ENCODE measurements at places on chromosomes 1 and 21. TPM values are rescaled to one million over a fixed set of nuclear protein-coding genes. Genes with fewer than 3 reads are reported as not detected.

- H3K4me1 ChIP-seq: peaks cover 27% of the 10 kb centered on the region
- no peak for DNase-seq
- peaks cover 7% of the 10 kb centered on the region for H3K27me3 ChIP-seq
- no peaks in the 10 kb centered on the region for H3K36me3 ChIP-seq
- H3K27ac ChIP-seq: no peak overlapping the region
Observed at GRCh38 chr1:40318970-40319621, 2.0 kb upstream of the COL9A2 start.

DNA sequence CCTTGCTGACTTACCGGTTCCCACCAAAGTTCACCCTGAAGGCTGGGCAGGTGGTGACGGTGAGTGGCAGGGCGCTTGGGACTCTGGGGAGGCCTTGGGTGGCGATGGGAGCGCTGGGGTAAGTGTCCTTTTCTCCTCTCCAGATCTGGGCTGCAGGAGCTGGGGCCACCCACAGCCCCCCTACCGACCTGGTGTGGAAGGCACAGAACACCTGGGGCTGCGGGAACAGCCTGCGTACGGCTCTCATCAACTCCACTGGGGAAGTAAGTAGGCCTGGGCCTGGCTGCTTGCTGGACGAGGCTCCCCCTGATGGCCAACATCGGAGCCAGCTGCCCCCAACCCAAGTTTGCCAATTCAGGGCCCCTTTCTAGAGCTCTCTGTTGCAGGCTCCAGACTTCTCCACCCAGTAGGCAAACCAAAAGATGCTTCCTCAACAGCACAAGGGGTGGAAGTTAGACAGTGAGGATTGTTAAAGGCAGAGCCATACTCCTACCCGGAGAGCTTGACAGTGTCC is 16.4 kb upstream of the SEMA4A start:
- H3K27me3 ChIP-seq: peaks cover 6% of the 10 kb centered on the region
- H3K4me1 ChIP-seq: no peaks in the 10 kb centered on the region
- peaks cover 19% of the 10 kb centered on the region for H3K36me3 ChIP-seq
- H3K27ac ChIP-seq: no peak overlapping the region
- no peak for DNase-seq

- H3K36me3 ChIP-seq: no peaks in the 10 kb centered on the region
- H3K27me3 ChIP-seq: no peaks in the 10 kb centered on the region
- H3K4me1 ChIP-seq: no peaks in the 10 kb centered on the region
- no peak overlapping the region for H3K27ac ChIP-seq
- no peak for DNase-seq
- H3K4me3 ChIP-seq: no peak overlapping the region
Observed at GRCh38 chr1:216175714-216176113, 247.5 kb downstream of the USH2A start.

The BEST4 gene
- total RNA-seq: 0.62 TPM

The TMIGD3 gene
- total RNA-seq: not detected
